A673 (cell line): ENCODE measurements at places on chromosomes 13 and 19. TPM values are rescaled to one million over a fixed set of nuclear protein-coding genes. Genes with fewer than 3 reads are reported as not detected.

SCEL gene
- total RNA-seq: 0.15 TPM in 1 of 2 replicates, not detected in the other

DNA sequence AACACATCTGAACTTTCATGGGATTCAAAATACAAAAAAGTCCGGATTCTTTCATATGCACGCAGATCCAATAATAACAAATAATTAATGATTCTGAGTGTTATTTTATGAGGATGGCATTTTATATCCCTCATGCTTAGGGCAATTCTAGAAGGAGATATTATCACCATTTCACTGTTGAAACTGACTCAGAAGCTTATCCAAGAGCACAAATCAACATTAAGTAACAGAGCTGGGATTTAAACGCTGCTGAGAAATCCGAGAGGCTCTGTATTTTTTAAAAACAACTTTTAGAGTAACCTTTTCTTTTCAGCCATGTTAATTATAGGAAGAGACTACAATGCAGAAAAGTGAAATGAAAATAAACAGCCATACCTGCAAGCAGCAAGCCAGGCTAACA lies 30.3 kb downstream of the ATP7B start:
- H3K4me3 ChIP-seq: no peak overlapping the region
- DNase-seq: no peak
- H3K27ac ChIP-seq: no peak overlapping the region

DNA sequence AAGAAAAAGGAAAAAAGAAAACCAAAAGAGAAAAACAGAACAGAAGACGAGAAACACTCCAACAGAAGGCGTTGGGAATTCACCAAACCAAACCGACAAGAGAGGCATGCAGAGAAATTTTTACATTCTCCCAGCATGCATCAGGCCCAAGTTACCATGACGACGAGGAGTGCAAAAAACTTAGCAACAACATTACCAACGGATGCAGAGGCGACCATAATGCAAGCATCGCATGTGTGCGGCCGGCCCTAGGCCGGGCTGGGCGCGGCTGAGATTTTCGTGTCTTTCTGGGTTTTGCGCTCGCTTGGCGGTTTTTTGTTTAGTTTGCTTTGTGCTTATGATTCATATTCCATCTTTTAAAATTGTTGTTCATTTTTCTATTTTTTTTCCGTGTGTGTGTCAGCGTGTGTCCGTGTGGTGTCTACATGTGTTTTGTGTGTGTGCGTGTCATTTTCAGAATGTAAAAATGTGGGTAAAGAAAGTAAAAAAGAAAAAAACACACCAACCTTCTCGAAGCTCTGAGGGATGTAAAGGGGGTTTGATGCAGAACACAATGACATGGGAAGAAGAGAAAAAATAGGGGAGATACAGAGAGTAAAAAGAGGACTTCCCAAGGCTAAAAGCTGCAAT lies 84.9 kb downstream of the PTPRS start:
- DNase-seq: no peak
- H3K27ac ChIP-seq: no peak overlapping the region
- no peaks in the 10 kb centered on the region for H3K4me1 ChIP-seq

- H3K27me3 ChIP-seq: no peaks in the 10 kb centered on the region
- H3K4me1 ChIP-seq: peaks cover 10% of the 10 kb centered on the region
These were observed 76.2 kb downstream of the FOXO1 start for GRCh38 chr13:40590112-40590862.

MCF2L gene
- 7.0 and 9.5 TPM in 2 replicates for total RNA-seq

OVOL3 gene
- 0.47 and 0.63 TPM in 2 replicates for total RNA-seq

- no peak overlapping the region for H3K27ac ChIP-seq
- H3K4me3 ChIP-seq: no peak overlapping the region
- no peak for DNase-seq
- H3K4me1 ChIP-seq: no peaks in the 10 kb centered on the region
These were observed 71.0 kb downstream of the SIPA1L3 start for GRCh38 chr19:37977992-37978391.

GRCh38 chr13:62375653-62376052 lies 960.0 kb upstream of the PCDH20 start:
- DNase-seq: no peak
- no peaks in the 10 kb centered on the region for H3K36me3 ChIP-seq
- no peaks in the 10 kb centered on the region for H3K27me3 ChIP-seq
- no peak overlapping the region for H3K27ac ChIP-seq
- no peaks in the 10 kb centered on the region for H3K4me1 ChIP-seq

GRCh38 chr19:35379992-35380391 lies 9.1 kb downstream of the GPR42 start:
- H3K27ac ChIP-seq: no peak overlapping the region
- peaks cover 6% of the 10 kb centered on the region for H3K4me1 ChIP-seq
- no peak for DNase-seq
- H3K27me3 ChIP-seq: peaks cover 5% of the 10 kb centered on the region
- no peaks in the 10 kb centered on the region for H3K36me3 ChIP-seq

DNA sequence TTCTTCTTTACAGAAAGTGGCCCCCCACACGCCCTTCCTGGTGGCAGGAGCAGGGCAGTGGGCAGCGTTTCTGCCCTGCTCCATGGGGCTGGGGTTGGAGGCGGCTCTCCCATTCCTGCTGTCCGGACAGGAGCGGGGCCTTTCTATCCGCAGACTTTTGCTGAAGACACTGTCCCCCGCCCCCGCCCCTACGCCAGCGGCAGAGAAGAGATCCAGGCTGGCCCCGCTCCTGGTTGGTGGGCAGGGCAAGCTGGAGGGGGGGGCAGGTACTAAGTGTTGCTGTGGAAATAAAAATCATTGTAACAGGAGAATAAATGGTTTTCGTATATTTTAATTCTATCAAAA lies 81.7 kb downstream of the ZNF429 start:
- no peak overlapping the region for H3K4me3 ChIP-seq
- H3K4me1 ChIP-seq: no peaks in the 10 kb centered on the region
- no peak for DNase-seq
- no peaks in the 10 kb centered on the region for H3K36me3 ChIP-seq
- no peak overlapping the region for H3K27ac ChIP-seq

GRCh38 chr19:35291259-35291658 lies 702 bp upstream of the MAG start:
- H3K27ac ChIP-seq: no peak overlapping the region
- H3K36me3 ChIP-seq: no peaks in the 10 kb centered on the region
- H3K4me3 ChIP-seq: no peak overlapping the region
- no peaks in the 10 kb centered on the region for H3K4me1 ChIP-seq
- no peak for DNase-seq
- H3K27me3 ChIP-seq: peaks cover 36% of the 10 kb centered on the region

DNA sequence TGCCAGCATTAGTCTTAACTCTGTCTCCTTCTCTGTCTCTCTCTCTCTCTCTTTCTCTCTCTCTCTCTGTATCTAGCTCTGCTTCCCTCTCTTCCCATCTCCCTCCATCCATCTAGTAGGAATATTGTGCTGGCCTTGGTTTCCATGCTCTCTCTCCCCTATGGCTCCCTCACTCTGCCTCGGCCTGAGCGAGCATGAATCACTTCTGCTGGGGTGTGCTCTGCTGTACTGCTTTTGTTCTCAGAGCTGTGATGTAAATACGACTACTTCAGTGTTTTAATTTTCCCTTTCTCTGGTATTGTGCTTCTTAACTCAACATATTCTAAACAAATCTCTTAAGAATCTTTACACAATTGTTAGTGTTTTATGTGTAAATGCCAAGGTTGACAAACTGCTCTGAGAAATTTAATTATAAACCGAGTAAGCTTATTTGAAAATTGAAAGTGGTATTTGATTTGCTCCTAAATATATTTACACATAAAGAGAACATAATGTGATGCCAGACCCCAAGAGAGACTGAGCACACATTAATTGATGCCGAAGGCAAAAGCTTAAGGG lies 211.5 kb upstream of the KL start:
- DNase-seq: no peak
- no peaks in the 10 kb centered on the region for H3K36me3 ChIP-seq
- H3K4me1 ChIP-seq: no peaks in the 10 kb centered on the region
- no peaks in the 10 kb centered on the region for H3K27me3 ChIP-seq
- no peak overlapping the region for H3K27ac ChIP-seq
